ENCODE measurements at places on chromosomes 16 and 17.

DNA sequence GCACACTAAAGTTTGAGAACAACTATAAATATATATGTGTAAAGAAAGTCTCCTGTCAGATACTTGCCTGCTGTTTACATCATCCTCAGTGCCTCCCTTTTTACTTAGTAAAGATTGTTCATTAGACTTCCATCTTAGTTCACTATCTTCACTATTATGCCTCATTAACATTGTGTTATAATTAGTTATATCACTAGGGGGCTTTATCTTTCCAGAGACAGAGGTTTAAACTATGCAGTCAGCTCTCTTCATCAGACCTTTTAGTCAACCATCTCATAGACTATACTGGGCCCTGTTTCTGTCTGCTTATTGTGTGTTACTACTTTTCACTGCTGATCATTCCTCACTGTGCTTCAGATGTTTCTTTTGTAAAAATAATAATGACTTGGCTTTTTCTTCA, 630.8 kb upstream of the KIF2B start:
- DNase-seq: no peak

DNA sequence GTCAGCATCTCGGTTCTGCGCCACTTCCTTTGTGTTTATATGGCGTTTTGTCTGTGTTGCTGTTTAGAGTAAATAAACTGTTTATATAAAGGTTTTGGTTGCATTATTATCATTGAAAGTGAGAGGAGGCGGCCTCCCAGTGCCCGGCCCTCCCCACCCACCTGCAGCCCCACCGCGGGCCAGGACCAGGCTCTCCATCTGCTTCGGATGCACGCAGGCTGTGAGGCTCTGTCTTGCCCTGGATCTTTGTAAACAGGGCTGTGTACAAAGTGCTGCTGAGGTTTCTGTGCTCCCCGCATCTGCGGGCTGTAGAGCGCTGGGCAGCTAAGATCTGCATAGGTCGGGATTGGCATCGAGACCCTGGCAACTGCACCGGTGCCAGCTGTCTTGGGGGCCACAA, 8.2 kb upstream of the BAIAP3 start:
- DNase-seq: no peak

GRCh38 chr17:33459078-33459940, 166.2 kb upstream of the ASIC2 start:
- DNase-seq: no peak

GRCh38 chr17:19905502-19905901, 37.8 kb upstream of the ULK2 start:
- no peak for DNase-seq

GRCh38 chr16:87418216-87418615, 26.1 kb downstream of the MAP1LC3B start:
- no peak for DNase-seq

- no peak for DNase-seq
Measured at GRCh38 chr17:4206962-4207361, 56.8 kb downstream of the ANKFY1 start.

DNA sequence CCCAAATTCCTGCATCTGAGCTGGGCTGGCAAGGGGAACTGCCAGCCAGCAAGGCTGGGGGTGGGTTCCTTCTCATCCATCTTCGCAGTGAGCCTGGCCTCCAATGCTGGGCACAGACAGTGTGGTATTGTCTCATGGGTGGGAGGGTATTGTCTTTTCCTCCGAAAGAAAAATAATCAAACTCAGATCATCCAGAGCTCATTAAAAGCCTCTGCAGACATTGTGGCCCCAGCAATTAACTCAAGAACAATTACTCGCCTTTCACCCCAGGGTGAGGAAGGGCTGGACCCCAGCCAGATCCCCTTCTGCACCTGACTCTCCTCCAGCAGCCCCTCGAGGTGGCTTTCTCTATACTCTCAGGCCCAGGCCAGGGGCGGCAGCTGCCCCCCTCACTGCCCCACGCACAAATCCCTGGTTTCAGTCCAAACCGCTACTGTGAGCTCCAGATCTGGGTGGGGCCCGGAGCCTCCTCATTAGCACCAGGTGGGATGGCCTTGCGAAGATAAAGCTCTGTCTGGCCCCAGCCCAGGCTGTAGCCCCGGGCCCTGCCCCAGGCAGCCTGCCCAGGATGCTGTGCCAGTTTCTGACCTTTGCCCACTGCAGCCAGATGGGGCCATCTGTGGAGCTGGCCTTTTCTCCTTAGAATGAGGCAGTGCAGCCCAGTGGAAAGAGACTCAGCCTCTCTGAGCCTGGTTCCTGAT, 2.3 kb upstream of the KRT15 start:
- DNase-seq: no peak

DNA sequence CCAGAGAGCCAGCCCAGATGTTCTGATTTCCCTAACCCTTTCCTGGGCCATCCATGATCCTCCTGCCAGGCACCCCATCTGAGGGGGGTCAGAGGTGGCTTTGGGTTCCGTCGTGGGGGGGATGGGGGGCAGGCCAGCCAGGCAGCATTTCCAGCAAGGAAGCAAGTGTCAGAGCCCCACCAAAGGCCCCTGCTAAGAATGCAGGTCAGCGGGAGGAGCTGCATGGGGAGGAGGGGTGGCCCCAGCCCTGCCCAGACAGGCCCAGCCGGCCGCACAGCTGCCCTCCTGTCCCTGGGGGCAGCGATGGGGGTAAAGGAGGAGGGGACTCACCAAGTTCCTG, 2.3 kb upstream of the SCRN2 start:
- no peak for DNase-seq

DNA sequence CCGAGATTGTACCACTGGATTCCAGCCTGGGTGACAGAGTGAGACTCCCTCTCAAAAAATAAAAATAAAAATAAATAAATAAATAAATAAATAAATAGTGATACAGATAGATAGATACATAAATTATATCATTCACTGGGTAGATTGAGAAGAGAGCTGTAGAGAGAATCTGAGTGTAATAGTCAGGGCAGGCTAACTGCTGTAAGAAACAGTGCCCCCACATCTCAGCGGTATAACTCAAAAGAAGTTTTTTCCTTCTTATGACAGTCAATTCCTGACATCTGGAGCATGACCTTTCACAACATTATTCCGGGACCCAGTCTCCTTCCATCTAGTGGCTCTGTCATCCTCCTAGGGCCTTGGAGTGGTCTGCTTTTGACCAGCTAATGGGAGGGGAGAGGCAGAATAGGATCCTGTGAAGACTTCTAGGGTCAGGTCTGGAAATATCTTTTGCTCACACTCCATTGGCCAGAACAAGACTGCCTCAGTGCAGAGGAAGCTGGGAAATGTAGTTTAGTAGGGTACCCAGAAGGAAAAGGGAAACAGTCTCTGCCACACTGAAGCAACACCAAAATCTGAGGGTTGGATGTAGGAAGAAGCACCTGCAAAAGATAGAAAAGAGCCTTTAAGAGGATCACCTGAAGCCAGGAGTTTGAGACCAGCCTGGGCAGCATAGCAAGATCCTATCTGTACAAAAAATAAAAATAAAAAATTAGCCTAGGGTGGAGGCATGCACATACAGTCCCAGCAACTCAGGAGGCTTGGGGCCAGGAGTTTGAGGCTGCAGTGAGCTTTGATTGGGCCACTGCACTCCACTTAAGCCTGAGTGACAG, 3.0 kb upstream of the QPRT start:
- peak; percentile 34 for DNase-seq

- peak; percentile 79 for DNase-seq
Measured at GRCh38 chr17:29111816-29112499, 68.2 kb downstream of the MYO18A start.

DNA sequence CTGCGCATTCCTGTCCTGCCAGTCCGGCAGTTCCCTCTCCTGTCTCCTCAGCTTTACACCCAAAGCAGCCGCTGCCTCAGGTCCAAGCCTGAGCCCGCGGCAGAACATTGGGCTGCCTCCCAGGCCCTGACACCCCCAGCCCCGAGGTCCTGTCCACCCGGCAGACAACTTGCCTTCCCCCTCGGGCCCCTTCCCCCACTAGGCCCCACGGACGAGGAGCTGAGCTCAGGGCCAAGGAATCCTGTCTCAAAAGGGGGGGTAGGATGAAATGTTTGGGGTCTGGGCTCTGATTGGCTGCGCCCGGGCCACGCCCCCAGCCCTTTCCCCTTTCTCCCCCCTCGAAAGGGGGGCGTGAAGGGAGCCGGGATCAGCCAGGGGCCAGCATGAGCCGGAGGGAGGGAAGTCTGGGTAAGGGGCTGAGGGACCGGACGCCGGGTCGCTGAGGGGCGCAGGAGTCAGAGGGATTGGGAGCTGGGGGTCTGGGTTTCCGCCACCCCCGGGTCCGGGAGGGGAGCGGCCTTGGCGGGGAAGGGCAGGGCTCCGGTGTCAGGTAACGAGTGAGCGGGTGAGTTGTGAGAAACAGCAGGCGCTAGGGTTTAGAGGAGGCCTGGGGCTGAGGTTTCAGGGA, at the start of gene CTF1:
TSS of gene CTF1 (plus strand) at position 354 of the 628 bp plus-strand sequence. CDS start at position 384, 30 bp downstream.
- peak; percentile 94 for DNase-seq

Measured in adipocyte (in vitro differentiated cells).